Activated CD4-positive, CD25-positive, alpha-beta regulatory T cell (primary cell): ENCODE measurements at places on chromosomes 7 and 10.

DNA sequence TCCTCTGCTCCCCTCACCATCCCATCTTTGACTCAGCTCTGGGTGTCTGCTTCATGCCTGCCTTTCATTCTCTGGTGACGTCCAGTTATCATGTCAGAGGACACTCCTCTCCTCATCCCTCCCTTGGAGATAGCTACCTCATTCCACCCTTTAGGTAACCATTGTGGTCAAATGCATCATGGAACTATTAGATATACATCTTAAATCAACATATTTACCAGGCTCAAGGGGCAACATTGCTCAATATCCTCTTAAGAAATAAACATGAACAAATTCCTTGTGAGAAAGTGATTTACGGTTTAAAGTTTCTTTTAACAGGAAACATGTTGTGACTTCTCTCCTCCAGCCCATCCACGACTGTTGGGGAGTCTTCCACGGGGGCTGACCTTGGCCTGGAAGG is 511.6 kb upstream of the IGFBP3 start:
- DNase-seq, result no peak

GRCh38 chr7:27254625-27255024 is 12.0 kb downstream of the EVX1 start:
- no peak for DNase-seq

DNA sequence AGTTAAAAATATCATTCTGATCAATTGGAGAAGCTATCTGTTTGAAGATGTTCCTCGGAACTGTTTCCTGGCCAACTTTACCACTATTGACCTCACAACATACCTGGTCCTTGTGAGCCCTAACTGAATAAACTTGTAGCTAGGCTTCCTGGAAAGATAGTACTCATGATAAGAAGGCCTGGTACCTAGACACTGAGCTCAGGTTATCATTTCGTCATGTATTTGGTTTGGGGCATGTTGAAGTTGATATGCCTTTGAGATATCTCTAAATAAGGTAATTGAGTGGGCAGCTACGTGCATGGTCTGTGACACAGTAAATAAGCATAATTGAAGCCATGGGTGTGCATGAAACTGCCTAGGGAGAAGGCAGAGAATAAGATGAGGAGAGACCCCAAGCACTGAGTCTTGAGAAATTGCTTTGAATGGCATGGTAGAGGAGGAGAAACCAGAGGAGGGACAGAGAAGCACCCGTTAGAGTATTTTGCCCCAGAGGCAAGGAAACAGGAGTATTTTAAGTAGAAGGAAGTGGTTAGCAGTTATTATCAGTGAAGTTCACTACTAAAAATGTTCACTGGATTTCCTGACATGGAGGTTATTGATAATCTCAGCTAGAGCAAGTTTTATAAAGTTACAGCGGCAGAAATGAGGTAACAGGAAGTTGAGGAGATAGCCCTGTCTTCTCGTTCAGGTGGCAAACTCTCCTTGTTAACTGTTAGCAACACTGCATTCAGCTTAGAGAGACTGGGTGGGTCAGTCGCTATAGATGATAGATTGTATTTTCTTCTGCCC is 55.6 kb downstream of the CC2D2B start:
- DNase-seq, result no peak

DNA sequence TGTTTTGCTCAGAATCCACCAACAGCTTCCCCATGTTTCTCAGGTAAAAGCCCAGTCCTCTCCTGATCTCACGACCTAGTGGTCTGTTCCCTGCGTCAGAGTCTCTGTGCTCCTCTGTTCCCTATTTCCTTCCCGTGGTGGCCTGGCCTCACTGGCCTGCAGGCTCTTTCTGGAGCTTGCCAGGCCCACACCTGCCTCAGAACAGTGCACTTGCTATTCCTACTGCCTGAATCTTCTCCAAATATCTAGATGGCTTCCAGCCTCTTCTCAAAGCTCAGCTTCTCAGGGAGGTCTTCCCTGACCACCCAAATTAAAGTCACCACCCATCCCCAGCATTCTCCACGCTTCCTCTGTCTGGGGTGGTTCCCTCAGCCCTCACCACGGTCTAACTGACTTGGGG is 165.3 kb downstream of the USP6NL start:
- no peak for DNase-seq

- DNase-seq, result no peak
These were observed 66.0 kb upstream of the FOXK1 start for GRCh38 chr7:4616116-4616515.
